Hematopoietic multipotent progenitor cell treated with erythropoietin and hydrocortisone succinate and interleukin-3 and kit ligand, for 4 days (in vitro differentiated cells): ENCODE measurements at places on chromosomes 3 and 15.
A peak's percentile ranks its signal among the peaks of the same experiment; 100 is the strongest.

DNA sequence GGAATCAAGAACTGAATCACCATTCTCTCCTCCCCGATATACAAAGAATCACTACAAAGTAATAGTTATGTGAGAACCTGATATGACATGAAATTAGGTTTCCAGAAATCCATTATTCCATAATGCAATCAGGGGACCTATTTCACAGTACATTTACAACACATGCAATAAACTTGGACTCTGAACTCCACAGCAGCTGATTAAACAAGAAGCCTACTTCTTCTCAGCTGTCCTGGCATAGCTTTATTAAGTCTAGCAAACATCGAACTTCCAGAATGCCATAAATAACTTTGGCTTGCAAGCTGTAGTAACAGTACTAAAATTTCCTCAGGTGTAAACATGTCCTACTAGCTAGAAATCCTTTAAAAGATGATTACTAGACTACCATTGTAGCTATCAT, 17.8 kb downstream of the PDCD10 start:
- no peak for DNase-seq

DNA sequence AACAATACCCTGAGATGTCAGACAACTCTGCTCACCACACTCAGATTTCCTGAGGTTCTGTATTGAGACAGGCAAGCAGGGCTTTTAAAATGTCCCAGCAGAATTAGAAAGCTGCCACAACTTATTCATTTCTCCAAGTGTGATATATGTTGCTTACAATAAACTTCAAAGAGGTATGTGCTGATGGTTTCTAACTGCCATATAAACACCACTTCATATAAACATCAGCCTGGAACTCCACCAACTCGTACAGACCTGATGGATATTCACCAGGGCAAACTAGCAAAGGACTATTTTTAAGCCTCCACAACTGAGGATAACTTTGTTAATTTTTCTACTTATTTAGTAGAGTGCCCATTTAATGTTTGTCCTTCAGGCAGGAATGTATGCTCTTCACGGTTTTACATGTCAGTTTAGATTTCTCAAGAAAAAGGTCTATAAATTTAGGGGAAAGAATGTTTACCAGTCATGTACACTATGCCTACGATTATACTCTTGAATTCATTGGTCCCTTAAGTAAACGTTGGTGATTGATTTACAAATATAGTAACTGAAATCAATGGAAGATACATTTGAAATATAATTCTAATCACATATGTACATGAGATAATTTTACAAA, 109.6 kb upstream of the ABI3BP start:
- no peak for DNase-seq

DNA sequence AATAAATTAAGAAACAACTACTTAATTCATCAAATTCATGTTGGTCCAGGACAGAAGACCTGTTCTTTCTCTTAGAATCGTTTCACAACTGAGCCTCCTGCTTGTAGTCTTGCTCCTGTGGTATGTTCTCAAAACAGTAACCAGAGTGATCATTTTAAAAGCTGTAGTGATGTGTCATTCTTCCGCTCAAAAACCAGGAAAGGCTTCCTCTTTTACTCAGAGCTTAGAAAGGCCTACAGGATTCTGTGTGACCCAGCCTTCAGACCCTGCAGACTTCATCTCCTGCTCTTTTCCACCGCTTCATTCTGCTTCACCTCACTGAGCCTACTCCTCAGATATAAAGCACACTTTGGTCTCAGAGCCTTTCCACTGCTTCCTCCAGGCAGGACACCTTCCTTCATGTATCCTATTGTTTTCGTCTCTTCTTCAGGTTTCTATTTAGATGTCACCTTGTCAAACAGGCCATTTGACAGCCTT, 22.7 kb downstream of the ST6GAL1 start:
- DNase-seq, result peak; percentile 81

DNA sequence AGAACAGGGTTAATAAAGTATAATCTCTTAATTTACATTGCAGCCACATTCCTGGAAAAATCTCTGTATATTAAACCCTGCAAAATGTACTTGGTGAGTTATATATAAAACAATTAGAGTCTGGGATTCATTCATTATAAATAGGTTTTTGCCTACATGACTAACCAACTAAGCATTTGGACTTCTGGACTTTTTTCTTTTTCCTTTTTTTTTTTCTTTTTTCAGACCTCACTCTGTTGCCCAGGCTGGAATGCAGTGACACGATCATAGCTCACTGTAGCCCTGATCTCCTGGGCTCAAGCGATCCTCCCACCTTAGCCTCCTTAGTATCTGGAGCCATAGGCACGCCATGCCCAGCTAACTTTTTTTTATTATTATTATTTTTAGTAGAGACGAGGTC, 4.5 kb downstream of the DNAJC13 start:
- DNase-seq, result no peak

GRCh38 chr3:158771982-158772381, 29.9 kb upstream of the MFSD1 start:
- peak; percentile 57 for DNase-seq

- DNase-seq, result no peak
Observed at GRCh38 chr3:137764001-137764433, at the start of gene SOX14. TSS of gene SOX14 (plus strand) at chr3:137764315. CDS start at chr3:137764785, 470 bp downstream.

GRCh38 chr3:47772788-47773187, 8.9 kb downstream of the SMARCC1 start:
- DNase-seq, result no peak

- DNase-seq, result no peak
Observed at GRCh38 chr3:159191447-159191846, 389.6 kb downstream of the MFSD1 start.

GRCh38 chr15:64058279-64058678, 12.0 kb upstream of the DAPK2 start:
- no peak for DNase-seq

DNA sequence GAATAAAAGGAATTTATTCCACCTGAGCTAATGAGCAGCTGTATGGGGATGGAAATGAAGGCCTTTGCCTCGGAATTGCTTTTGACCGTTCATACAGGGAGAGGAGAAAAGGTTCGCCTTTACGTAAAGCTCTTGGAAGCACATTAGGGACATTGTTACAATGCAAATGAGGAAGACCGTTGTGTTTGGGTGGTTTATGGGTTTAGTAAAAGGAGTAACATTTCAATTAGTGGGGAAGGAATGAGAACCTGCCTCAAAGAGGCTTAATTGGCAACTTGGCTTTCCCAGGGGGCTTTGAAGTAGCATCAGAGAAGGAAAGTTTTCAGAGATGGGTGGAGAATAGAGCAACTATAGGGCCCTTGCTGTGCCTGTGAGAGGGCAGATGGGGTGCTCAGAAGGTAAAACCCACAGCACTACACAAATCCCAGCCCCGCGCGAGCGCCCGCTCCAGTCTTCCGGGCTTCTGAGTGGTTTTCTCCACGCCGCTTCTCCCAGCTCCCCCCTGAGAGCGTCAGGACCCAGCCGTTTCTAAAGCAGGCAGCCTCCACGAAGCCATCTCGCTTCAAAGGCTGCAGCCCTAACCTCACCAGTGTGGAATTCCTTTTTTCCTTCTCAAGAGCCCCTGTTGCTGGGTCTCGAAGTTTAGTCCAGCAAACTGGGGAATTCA, 192.0 kb upstream of the HES1 start:
- no peak for DNase-seq

DNA sequence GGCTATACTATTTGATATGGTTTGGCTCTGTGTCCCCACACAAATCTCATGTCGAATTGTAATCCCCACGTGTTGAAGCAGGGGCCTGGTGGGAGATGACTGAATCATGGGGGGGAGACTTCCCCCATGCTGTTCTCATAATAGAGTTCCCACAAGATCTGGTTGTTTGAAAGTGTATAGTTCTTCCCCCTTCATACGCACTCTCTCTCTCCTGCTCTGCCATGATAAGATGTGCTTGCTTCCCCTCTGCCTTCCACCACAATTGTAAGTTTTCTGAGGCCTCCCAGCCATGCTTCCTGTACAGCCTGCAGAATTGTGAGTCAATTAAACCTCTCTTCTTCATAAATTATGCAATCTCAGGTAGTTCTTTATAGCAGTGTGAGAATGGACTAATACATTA, 290.1 kb upstream of the CHRM5 start:
- DNase-seq, result peak; percentile 89

DNA sequence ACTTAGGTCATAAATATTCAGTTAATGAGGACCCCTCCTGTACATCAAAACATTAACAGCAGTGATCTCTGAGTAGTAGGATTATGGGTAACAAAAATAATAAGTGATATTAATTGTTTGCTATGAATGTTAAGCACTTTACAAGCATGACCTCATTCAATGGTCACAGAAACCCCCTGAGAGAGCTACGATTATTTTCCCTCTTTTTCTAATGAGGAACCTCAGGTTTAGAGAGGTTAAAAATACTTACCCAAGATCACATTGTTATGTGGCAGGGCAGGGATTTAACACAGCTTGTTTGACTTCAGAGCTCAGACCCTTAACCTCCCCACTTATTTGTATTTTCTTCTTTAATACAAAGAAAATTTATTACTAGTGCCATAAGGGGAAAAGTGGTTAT, 228.2 kb downstream of the TBL1XR1 start:
- no peak for DNase-seq

- no peak for DNase-seq
Observed at GRCh38 chr3:120193554-120193953, 91.5 kb downstream of the GPR156 start.

DNA sequence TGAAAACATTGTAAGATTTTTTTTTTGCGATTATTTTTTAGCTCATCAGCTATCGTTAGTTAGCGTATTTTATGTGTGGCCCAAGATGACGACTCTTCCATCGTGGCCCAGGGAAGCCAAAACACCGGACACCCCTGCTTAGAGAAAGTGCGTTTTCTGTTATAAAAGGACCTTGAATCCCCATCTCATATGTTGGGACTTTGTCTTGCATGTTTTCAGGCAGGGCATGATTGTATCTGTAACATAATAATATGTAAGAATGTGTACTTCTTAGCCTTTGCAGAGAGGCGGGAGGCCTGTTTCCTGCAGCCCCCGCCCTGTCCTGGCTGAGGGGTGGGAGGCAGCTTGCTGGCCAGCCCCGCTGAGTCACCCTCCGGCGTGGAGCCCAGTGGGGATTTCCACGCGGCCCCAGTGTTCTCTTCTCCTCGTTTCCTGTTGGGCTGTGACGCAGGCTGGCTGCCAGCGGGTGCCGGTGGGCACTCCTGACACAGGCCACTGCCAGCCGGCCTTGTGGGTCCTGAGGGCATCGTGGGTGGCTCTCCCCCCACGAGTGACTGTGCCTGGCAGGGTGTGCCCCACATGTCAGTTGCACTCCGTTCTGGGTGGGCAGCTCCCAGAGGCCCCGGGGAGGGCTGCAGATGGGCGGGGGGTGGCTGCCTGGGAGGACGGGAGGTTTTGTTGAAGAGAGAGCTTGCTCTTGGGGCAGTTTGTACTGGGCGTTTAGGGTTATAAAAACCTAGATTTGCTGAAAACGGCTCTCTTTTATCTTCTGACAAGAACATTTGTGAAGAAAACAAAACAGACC, 55.6 kb downstream of the SMAD3 start:
- peak; percentile 70 for DNase-seq

DNA sequence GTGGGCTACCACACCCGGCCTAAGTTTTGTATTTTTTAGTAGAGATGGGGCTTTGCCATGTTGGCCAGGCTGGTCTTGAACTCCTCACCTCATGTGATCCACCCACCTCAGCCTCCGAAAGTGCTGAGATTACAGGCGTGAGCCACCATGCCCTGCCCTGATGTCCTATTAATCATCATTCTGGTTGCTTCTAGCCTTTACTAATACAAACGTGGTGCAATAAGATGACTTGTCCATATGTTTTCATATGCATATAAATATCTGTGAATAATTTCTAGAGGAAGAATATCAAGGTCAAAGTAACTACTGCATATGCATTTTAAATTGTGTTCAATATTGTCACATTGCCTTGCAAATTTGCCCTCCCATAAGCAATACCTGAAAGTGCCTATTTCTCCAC, 25.5 kb upstream of the PDHB start:
- DNase-seq, result no peak

DNA sequence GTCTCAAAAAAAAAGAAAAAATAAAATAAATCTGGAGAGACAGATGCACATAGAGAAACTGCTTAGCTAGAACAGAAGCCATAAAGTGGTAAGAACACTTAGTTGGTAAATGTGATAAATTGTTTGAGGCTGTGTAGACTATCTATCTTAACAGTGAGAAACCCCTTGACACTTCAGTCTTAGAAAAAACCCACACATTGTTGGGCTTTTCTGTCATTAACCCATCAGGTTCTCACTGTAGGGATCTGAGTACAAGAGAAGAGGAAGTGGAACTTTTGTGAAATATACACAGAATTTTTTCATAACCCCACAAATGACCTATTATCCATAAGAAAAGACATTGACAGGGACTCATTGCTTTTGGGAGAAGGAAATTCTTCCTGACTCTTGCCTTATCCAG, 24.4 kb downstream of the TP63 start:
- DNase-seq, result no peak

- DNase-seq, result no peak
Observed at GRCh38 chr15:89829161-89829560, 14.5 kb upstream of the ANPEP start.

DNA sequence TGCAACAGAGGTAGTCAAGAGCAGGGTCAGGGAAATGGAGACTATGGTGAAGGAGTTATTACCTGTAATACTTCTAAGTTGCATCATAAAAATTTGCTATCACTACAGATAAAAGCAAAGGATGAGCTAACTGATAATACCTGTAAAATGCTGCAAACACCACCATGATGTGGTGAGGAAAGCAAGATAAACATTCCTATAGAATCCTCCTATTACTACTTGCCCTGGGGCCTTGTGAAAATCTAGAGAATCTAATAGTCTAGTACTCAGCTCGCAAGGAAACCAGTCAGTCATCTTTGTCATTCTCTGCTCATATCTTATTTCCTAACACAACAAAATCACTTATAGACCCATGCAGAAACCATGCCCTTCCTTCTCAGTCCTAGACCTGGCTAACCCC, 899.8 kb downstream of the FHIT start:
- DNase-seq, result no peak

DNA sequence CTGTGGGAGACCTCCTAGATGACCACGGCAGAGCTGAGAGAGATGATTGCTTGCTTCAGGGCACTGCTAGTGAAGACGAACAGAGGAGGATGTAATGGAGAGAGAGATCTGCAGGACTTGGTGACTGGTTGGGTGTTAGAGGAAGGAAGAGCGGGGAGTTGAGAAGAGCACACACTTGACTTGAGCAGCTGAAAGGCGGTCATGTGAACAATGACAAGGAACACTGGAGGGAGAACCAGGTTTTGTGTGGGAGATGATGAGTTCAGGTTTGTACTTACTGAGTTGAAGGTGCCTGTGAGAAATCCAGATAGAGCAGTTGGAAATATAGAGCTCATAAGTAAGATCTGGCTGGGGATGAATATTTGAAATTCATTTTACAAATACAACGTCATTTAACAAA, 40.3 kb downstream of the CDAN1 start:
- DNase-seq, result no peak

GRCh38 chr3:13728487-13728886, 151.4 kb downstream of the WNT7A start:
- DNase-seq, result no peak

DNA sequence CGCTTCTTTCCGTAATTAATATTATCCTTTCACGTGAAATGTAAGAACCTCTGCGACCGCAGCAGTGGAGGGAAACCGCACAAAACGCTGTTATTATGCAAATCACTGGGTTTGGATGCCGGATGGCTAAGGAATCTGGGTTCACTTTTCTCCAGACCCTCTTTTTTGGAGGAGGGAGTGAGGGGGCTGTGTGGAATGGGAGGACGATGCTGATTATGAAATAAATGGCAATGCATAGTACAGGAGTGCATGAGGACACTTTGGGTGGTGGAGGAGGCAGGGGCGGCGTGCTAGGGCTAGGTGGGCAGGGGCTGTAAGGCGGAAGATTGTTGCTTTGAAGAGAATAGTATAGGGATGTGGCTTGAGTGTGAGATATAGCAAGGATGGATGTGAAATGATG, 1.8 kb downstream of the CADM2 start:
- DNase-seq, result no peak

- peak; percentile 17 for DNase-seq
Observed at GRCh38 chr3:173584838-173585831, 187.6 kb downstream of the NLGN1 start.
